Foreskin fibroblast (primary cell): ENCODE measurements at places on chromosomes 2 and 18.

- no peak for DNase-seq
These were observed 74.8 kb upstream of the SLC39A10 start for GRCh38 chr2:195582188-195582587.

GRCh38 chr2:26033818-26034636 is at the start of gene RAB10:
TSS of gene RAB10 (plus strand) at chr2:26034084. CDS start at chr2:26034609, 525 bp downstream.
- peak; percentile 100 for DNase-seq

- DNase-seq = no peak
These were observed 599.6 kb upstream of the PKDCC start for GRCh38 chr2:41448221-41448620.

- DNase-seq = no peak
These were observed 374.1 kb downstream of the ARHGAP15 start for GRCh38 chr2:143503280-143503679.
